ENCODE measurements at places on chromosomes 2 and 18. TPM values are rescaled to one million over a fixed set of nuclear protein-coding genes. Genes with fewer than 3 reads are reported as not detected.

- DNase-seq = peak; percentile 30
Observed at GRCh38 chr2:216341121-216341520, 31.2 kb downstream of the MARCHF4 start.

- DNase-seq = peak; percentile 16
Observed at GRCh38 chr2:151808258-151809072, 19.8 kb downstream of the ARL5A start.

- DNase-seq = no peak
Observed at GRCh38 chr2:237879058-237879430, 19.6 kb downstream of the RAMP1 start.

Gene LTBP1
- polyA plus RNA-seq = 87.3 TPM

Gene C2orf66
- not detected for polyA plus RNA-seq

Data from muscle of leg (tissue), 16 donors.